Effector memory CD4-positive, alpha-beta T cell (primary cell): ENCODE measurements at places on chromosomes 5 and 9.
A peak's percentile ranks its signal among the peaks of the same experiment; 100 is the strongest.

DNA sequence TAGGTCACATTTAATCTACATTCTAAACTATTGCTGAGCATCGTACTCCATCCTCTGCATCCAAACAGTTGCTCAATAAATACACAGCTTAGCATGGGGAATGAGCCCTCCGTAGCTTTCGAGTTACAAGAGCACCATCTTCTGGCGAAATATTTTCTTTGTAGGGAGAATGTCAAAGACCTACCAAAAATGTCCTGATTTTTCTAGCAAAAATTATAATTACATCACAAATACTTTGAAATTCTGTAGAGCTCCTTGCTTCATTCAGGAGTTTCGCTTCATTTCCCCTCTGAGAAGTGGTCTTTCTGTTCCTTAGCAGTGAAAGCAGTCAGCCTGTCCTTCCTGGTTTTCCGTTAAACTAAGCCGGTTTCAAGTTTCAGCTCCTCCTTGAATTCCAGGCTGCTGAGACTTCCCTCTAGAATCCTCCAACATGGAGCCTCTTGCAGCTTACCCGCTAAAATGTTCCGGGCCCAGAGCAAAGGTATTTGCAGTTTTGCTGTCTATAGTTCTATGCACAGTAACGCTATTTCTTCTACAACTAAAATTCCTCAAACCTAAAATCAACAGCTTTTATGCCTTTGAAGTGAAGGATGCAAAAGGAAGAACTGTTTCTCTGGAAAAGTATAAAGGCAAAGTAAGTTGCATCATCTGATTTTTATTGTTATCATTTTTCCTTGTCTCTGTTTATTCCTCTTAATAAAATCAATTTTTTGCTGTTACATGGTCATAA lies at the start of gene GPX8:
Gene GPX8 (plus strand): TSS at position 409 of the 730 bp plus-strand sequence. CDS start 22 bp downstream, at position 431.
- DNase-seq: no peak

DNA sequence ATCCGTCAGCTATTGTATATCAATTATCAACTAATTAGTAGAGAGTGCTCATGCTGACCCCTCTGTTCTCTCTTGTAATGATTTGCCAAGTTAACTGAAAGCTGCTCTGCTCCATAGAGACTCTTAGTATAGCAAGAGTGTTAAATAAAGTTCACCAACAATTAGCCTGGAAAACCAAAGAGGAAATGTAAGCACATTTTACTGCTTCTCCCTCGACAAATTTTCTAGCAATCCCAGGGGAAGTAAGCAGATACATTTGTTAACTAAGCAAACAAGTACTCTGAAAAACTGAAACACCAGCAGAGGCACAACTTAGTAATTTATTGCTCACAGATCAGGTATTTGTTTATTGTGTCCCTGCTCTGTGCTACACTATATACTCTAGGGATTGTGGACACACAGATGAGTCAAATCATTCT lies 162.2 kb downstream of the GLIS3 start:
- DNase-seq: no peak

DNA sequence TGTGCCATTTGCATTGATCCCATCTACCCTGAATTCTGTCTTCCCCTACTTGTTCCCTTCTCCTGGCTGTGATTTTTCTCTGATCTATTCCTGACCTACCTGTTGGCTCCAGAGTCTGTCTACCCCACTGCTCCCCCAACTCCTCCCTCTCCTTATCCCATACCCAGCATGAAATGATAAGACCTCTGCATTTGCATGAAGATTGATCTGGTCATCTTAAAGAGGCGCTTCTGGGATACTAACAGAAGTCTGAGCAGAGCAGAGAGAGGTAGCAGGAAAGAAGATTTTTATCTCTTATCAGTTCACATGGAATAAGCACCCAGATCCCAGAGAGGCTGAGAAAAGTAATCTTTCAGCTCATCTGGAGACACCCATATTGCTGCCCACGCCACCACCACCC lies 18.3 kb upstream of the GLIPR2 start:
- DNase-seq: no peak

DNA sequence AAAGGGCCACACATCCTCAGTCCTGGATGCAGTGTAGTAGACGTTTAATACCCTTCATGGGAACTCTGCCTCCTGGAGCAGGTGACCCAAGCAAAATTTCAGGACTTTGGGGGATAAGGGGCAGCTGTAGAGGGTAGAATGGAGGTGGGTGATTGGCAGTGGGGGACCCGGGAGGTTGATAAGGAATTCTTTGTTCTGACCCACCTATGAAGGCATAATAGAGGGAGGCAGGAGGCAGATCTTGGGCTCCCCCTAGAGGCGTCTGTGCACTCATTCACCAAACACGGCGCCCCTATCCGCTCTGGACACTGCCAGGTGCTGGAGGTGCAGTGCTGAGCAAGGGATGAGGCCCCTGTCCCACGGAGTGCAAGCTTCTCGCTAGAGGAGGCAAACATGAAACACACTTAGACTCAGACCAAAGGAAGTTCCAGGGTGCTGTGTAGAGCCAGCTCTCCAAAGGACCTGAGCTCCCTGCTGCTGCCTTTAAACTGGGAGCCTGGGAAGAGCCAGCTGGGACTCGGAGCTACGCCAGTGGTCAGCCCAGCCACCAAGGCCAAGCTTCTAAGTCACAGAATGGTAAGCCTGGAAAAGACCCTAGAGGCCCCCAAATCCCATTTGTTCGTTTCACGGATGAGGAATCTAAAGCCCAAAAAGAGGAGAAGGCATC lies 7.7 kb downstream of the IL17B start:
- peak; percentile 58 for DNase-seq

- no peak for DNase-seq
Observed at GRCh38 chr5:164578911-164579310, 1073.5 kb downstream of the MAT2B start.

DNA sequence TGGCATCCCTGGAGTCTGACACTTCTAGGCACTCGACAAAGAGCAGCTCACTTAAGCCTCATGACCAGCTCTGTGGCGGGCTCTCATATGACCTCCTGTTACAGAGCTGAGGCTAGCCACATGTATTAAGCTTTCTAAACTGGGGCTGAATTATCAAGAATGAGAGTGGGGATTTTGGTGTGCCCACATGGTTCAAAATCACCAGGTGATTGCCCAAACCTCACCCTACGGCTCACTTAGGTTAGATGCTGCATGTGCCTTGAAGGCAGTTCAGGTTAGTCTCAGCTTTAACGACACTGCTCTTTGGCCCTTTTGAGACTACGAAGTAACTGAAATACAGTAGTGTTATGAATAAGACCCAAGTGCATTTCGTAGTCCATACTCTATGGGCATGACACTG lies 39.4 kb upstream of the SMIM32 start:
- no peak for DNase-seq

DNA sequence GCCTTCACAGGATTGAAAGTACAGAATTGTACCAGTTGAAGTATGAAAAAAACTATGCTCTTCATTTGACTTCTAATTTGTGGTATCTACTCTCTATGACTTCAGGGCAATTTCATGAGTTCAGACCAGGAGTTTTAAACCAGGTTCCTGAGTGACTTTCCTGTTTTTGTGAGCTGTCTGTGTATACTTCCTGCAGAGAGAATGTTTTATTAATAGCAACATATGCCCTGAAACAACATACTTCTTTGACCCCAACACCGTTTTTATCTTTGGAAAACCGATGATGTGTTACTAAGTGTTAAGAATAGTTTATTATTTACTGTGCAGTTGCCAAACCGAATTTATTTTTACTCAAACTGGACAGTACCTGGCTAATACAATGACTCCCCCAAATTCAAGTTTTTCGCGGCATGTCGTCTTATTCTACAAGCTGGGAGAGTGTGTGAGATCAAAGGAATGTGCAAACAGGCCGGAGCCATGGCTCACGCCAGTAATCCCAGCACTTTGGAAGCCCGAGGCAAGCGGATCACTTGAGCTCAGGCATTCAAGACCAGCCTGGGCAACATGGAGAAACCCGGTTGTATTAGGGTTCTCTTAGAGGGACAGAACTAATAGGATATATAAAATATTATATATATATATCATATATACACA lies 58.7 kb upstream of the ERBIN start:
- DNase-seq: no peak

- no peak for DNase-seq
Observed at GRCh38 chr5:34803974-34804732, 34.8 kb upstream of the TTC23L start.

GRCh38 chr5:176995896-176996767 lies 10.4 kb downstream of the UIMC1 start:
- no peak for DNase-seq

GRCh38 chr5:65986050-65986451 lies 59.7 kb downstream of the ERBIN start:
- no peak for DNase-seq

DNA sequence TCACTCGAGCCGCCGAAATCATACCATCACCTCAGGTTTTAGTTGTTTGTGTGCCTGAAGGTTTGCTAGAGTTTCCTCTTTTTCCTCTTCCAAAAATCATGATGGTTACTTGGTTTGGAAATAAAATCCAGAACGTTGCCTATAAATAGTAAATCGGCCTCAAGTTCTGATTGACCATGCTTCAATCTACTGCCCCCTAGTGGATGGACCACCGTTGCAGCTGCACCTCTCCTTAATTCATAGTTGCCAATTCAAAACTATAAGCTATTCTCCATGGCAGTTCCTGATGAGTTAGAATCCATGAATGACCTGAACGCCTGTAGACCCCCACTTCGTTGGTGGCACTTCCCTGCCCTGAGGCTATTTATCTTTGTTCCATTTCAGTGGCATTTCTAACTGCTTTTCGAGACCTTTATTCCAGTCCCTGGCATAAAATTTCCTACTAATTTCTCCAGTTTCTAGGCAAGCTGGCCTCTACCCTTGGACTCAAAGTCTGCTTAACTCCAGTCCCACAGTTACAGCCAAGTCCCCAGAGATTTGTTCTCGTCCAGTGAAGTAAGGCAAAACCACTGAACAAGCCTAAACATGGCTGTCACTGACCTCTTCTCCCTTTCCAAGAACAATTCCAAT lies 422.6 kb downstream of the EFNA5 start:
- DNase-seq: no peak
